ENCODE measurements at places on chromosomes 11 and 22. TPM values are rescaled to one million over a fixed set of nuclear protein-coding genes. Genes with fewer than 3 reads are reported as not detected.

The LYVE1 gene
- not detected for total RNA-seq

DNA sequence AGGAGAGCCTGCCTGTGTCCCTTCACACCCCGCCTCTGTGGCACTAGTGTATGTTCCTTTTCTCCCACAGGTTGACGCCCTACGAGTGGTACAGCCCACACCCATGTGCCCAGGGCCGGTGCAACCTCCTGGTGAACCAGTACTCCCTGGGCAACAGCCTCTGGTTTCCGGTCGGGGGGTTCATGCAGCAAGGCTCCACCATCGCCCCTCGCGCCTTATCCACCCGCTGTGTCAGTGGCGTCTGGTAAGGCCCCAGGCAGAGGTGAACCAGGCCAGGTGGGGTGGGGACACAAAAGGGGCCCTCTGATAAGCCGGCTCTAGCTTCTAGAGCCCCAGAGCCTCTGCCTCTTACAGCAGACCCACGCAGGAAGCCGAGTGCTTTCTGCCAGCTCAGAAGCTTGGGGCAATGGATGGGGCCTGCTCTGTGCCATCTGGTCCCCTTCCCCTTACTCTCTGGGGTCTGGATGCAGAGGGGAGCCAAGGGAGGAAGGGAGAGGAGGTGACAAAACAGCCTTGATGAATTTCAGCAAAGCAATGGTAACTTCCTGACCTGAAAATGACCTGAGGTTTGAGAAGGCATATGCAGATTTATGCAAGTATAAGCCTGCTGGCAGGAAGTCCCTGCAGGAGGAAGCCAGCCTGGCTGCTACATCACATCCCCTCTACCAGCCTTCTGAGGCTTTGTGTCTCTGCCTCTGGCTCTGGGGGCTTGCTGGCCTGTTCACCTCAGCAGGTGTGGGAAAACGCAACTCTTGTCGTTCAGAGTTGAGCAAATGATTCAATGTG lies 67.0 kb upstream of the TBCEL start:
- H3K4me3 ChIP-seq, result peak overlapping the region; percentile 43
- no peaks in the 10 kb centered on the region for H3K36me3 ChIP-seq
- no peak for DNase-seq
- peak overlapping the region; percentile 91 for H3K27ac ChIP-seq
- H3K4me1 ChIP-seq, result peaks cover 24% of the 10 kb centered on the region

GRCh38 chr11:116691771-116692177 lies 81.0 kb downstream of the BUD13 start:
- H3K27me3 ChIP-seq, result peaks cover 4% of the 10 kb centered on the region
- H3K4me3 ChIP-seq, result no peak overlapping the region
- H3K27ac ChIP-seq, result no peak overlapping the region
- no peaks in the 10 kb centered on the region for H3K4me1 ChIP-seq
- H3K36me3 ChIP-seq, result no peaks in the 10 kb centered on the region
- no peak for DNase-seq

The FAT3 gene
- not detected for total RNA-seq

DNA sequence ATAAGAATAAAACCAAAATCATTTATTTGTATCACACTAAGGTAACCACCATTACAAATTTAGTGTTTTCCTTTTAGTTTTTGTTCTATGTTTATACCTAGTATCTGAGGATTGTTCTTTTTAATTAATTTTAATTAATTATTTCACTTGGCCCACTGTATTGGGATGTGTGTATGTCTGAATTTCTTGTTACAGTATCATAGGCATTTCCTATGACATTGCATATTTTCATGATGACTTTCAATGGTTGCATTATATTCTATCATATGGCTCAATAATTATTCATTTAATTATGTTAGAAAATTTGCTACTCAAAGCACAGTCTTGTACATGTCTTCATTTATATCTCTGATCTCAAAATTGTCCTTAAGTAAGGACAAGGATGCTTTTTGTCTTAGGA lies 41.0 kb downstream of the C11orf71 start:
- no peaks in the 10 kb centered on the region for H3K4me1 ChIP-seq
- no peaks in the 10 kb centered on the region for H3K36me3 ChIP-seq

GRCh38 chr22:26663374-26663923 lies 6.1 kb downstream of the MIAT start:
- H3K4me3 ChIP-seq, result no peak overlapping the region
- no peaks in the 10 kb centered on the region for H3K27me3 ChIP-seq

The CTSW gene
- 124 TPM for total RNA-seq
